Memory B cell (primary cell): ENCODE measurements at places on chromosomes 12 and 14.

GRCh38 chr14:65824285-65824977 is 411.9 kb downstream of the FUT8 start:
- DNase-seq, result peak; percentile 54

DNA sequence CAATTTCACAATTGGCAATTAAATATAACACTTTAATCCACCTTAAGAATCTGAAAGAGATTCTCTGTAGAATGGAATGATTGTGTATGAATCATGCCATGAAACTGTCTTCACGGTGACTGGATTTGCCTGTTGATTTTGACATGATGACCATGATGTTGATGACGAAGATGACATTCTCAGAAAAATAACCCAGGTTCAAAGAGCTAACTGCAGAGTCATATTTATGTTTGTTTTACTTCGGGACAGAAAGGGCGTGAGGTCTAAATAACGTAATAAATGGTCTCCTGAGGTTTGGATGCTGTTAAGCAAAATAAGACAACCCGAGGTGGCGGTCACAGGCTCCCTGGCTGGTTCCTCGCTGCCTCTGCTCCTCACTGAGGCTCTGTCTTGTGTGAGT is 532.0 kb downstream of the TMEM121 start:
- DNase-seq, result no peak

- no peak for DNase-seq
Observed at GRCh38 chr14:69574954-69575295, 254 bp upstream of the CCDC177 start.

GRCh38 chr12:61667676-61668075 is 592.5 kb upstream of the USP15 start:
- no peak for DNase-seq

DNA sequence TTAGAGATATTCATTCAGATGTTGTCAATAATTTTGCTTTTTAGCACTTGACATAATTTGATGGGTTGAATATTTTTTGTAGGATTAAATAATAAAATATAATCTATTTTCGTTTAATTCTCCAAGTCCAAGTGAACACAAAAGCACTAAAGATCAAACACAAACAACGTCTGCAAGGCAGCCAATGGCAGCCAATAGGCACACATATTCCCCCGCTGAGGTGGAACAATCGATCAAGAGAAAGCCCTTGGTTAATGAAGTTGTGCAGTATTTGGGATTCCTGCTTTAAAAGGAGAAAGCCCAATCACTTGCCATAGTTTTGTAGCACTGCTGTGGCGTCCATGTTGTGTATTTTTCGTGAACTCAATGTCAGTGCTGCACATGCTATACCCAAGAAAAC is 1.5 kb downstream of the DHRS7 start:
- DNase-seq, result no peak

- no peak for DNase-seq
Observed at GRCh38 chr14:100325231-100325632, 2.1 kb downstream of the SLC25A47 start.

DNA sequence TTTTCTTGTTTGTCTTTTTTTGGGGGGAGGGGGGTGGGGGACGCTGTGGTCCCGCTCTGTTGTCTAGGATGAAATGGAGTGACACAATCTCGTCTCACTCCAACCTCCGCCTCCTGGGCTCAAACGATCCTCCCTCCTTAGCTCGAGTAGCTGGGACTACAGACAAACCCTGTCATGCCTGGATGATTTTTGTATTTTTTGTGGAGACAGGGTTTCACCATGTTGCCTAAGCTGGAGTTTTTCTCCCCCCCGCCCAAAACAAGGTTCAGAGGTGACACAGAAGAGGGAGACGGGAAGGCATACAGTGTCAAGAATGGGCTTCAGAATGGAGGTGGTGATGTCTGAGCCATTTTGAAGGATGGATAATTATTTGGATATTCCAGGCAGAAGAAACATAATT is 116.9 kb upstream of the ATF1 start:
- no peak for DNase-seq

DNA sequence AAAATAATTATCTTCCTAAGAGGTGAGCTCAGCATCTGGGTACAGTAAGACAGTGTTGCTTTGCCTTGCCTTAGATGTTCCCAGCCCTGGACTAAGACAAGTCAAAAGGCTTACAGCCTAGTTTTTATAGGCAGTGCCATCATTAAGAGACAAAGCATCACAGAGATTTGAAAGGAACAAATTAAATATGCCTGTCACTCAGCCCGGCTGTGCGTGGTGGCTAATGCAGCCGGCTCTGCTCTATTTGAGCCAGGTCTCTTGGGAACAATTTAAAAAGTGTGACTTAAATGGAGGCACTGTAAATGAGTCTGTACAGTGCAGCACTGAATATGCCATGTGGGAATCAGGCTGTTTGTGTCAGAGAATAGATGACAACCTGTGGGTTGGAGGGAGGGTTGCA is 1687.4 kb upstream of the FLRT2 start:
- no peak for DNase-seq

DNA sequence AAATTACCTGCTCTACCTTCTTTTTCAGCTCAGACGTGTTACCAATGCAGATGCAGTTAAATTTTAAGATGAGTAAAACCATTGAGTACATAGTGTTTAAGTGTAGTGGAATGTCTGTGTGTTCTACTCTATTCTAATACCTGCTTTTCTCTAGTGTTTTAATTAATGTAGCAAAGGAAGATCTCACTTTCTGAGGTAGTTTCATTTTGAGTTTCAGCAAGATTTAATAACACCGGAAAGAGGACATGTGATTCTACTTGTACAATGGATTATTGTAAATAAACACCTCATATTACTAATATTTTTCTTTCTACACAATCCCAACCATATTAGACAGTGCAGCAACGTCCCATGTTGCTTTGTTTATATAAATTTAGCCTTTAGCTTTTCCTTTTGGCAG is 315.4 kb downstream of the RAD51B start:
- DNase-seq, result no peak

GRCh38 chr14:85415015-85415712 is 114.8 kb upstream of the FLRT2 start:
- no peak for DNase-seq

- no peak for DNase-seq
Observed at GRCh38 chr14:68127166-68127565, 307.6 kb downstream of the RAD51B start.

DNA sequence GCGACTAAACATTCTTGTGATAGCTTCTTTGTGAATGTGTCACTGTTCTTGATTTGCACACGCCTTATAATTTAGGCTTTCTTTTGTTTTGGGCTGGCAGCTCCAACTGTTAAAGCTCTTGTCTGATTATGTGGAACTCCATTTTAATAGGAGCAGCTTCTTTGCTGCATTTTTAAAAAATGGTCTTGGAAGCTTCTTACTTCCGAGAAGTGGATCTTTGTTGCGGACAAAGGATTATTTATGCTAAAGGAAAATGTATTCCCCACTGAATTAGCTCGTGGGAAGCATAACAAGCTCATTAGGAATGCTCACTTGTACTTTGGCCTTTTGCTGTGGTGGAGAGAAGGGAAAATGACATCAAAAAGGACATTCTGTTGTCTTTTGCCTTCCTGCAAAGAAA is 20.0 kb downstream of the GAS2L3 start:
- DNase-seq, result no peak

GRCh38 chr12:29530436-29530835 is 33.0 kb upstream of the OVCH1 start:
- no peak for DNase-seq
